Type B pancreatic cell (in vitro differentiated cells): ENCODE measurements at places on chromosomes 13 and 19. TPM values are rescaled to one million over a fixed set of nuclear protein-coding genes. Genes with fewer than 3 reads are reported as not detected.

DNA sequence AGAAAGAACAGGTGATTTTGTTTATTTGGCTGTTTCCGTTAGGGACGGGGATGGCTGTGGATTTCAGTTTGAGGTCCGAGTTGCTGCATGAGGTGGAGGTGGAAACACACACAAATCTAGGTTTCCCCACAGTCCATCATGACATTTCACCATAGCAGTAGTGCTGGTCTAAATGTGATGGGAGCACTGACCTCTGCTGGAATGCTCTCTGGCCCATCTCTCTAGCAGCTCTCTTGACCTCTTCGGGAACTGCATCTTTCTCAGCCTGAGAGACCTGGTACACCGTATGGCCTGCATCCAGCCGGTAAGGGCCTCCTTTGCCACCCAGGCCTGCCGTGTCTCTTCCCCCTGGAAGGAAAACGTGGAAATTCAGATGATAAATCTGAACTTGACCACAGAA lies 154.0 kb downstream of the RGCC start:
- peaks cover 43% of the 10 kb centered on the region for H3K4me1 ChIP-seq
- H3K4me3 ChIP-seq: no peak overlapping the region
- peak overlapping the region; percentile 93 for H3K27ac ChIP-seq
- DNase-seq: no peak

DNA sequence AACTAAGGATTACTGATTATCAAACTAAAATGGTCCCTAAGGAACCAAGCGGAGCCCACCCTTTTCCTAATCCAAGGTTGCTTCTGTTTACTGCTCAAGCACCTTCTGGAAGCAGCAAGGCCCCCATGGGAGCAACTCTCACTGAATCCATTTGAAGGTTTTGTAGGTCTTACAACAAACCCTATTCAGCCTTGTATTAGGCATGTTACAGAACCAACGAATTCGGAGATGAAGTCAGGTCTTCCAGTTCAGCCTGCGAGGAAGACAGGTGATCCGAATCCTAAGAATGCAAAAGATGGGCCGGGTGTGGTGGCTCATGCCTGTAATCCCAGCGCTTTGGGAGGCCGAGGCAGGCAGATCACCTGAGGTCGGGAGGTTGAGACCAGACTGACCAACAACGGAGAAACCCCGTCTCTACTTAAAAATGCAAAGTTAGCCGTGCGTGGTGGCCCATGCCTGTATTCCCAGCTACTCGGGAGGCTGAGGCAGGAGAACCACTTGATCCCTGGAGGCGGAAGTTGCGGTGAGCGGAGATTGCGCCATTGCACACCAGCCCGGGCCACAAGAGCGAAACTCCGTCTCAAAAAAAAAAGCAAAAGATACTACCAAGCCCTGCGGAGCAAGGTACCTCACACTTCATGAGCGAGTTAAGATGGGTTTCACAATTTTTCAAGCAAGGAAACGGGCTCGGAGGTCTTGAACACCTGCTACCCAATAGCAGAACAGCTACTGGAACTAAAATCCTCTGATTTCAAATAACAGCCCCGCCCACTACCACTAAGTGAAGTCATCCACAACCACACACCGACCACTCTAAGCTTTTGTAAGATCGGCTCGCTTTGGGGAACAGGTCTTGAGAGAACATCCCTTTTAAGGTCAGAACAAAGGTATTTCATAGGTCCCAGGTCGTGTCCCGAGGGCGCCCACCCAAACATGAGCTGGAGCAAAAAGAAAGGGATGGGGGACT lies 609 bp downstream of the ZAR1L start:
- no peaks in the 10 kb centered on the region for H3K36me3 ChIP-seq
- peak overlapping the region; percentile 100 for H3K27ac ChIP-seq
- peak overlapping the region; percentile 97 for H3K4me3 ChIP-seq
- no peaks in the 10 kb centered on the region for H3K27me3 ChIP-seq
- DNase-seq: no peak

DNA sequence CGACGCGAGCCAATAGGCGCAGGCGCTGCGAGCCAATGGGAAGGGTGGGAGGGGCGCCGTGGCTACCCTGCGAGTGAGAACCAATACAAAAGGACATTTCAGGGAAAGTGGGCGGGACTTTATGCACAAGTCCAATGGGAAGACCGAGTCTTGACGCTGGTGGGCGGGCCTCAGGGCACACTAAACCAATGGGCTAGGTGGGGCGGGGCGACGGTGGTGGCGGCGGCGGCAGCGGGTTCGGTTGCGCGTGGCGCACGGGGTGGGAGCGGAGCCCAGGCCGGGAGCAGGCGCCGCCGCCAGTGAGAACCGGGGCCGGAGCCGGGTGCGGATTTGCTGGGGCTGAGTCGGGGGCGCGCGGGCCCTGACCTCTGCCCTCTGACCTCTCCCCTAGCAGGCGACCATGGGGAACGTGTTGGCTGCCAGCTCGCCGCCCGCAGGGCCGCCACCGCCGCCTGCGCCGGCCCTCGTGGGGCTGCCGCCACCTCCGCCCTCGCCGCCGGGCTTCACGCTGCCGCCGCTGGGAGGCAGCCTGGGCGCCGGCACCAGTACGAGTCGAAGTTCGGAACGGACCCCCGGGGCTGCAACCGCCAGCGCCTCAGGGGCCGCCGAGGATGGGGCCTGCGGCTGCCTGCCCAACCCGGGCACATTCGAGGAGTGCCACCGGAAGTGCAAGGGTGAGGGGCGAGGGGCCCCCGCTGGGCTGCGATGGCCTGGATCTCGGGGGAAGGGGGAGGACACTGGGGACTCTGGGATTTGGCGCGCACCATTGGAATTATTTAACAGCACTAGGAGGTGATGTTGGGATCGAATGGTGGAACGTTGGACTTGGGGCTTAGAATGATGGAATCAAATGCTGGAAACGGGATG lies at the start of gene TOMM40:
Gene TOMM40, plus strand, starts transcription at position 239 of the 867 bp plus-strand sequence. Its CDS starts 162 bp downstream, at position 401.
- DNase-seq: no peak
- peak within 1 kb of the TSS; percentile 96 for H3K27ac ChIP-seq
- no peaks in the 10 kb centered on the region for H3K27me3 ChIP-seq

- H3K4me1 ChIP-seq: no peaks in the 10 kb centered on the region
- no peak for DNase-seq
- no peak overlapping the region for H3K27ac ChIP-seq
- no peaks in the 10 kb centered on the region for H3K36me3 ChIP-seq
These were observed 718.0 kb downstream of the DACH1 start for GRCh38 chr13:71149046-71149445.

- peaks cover 4% of the 10 kb centered on the region for H3K27me3 ChIP-seq
- no peak overlapping the region for H3K27ac ChIP-seq
- DNase-seq: no peak
- H3K4me3 ChIP-seq: no peak overlapping the region
- no peaks in the 10 kb centered on the region for H3K36me3 ChIP-seq
These were observed 651 bp downstream of the SERPINE3 start for GRCh38 chr13:51339952-51340732.

DNA sequence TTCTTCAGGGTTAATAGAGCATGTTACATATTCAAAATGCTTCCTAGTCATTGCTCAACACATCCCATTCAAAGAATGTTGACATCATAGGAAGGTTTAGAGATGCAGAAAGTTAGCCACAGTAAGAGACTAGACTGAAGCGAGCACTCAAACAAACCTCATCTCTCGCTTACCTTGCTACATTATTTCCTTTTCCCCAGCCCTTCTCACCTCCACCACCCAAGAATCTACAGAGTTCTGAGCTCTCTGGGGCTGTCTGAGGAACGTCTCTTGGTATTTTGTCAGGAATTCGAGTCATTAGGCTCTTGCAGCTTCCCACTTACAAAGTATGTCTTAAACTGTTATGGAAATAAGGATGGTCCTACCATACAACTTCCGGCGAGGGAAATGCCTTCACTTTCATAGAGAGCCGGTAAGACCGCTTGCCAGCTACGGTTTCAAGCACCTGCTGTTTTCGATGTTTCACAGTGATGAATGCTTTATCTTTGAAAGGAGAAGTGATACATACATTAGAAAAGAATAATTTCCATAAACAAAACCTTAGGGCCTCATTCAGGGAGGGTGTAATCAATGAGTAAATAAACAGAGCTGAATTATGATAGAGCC lies 65.1 kb downstream of the FLT1 start:
- no peak overlapping the region for H3K4me3 ChIP-seq
- no peaks in the 10 kb centered on the region for H3K36me3 ChIP-seq
- no peak overlapping the region for H3K27ac ChIP-seq
- DNase-seq: no peak

GRCh38 chr13:37870895-37871550 lies 1.5 kb upstream of the TRPC4 start:
- H3K4me3 ChIP-seq: peak overlapping the region; percentile 94
- DNase-seq: no peak
- H3K27me3 ChIP-seq: peaks cover 48% of the 10 kb centered on the region
- H3K36me3 ChIP-seq: no peaks in the 10 kb centered on the region
- H3K27ac ChIP-seq: peak overlapping the region; percentile 60
- H3K4me1 ChIP-seq: peaks cover 17% of the 10 kb centered on the region

CSNK1G2 gene
- total RNA-seq: 68.9 and 71.6 TPM in 2 replicates

ZIK1 gene
- total RNA-seq: 11.5 and 17.6 TPM in 2 replicates

ZSCAN4 gene
- not detected in 2 replicates for total RNA-seq
